ENCODE measurements at places on chromosomes 7 and 10.

GRCh38 chr7:67512481-67512880, 515.8 kb downstream of the TYW1 start:
- DNase-seq, result no peak

DNA sequence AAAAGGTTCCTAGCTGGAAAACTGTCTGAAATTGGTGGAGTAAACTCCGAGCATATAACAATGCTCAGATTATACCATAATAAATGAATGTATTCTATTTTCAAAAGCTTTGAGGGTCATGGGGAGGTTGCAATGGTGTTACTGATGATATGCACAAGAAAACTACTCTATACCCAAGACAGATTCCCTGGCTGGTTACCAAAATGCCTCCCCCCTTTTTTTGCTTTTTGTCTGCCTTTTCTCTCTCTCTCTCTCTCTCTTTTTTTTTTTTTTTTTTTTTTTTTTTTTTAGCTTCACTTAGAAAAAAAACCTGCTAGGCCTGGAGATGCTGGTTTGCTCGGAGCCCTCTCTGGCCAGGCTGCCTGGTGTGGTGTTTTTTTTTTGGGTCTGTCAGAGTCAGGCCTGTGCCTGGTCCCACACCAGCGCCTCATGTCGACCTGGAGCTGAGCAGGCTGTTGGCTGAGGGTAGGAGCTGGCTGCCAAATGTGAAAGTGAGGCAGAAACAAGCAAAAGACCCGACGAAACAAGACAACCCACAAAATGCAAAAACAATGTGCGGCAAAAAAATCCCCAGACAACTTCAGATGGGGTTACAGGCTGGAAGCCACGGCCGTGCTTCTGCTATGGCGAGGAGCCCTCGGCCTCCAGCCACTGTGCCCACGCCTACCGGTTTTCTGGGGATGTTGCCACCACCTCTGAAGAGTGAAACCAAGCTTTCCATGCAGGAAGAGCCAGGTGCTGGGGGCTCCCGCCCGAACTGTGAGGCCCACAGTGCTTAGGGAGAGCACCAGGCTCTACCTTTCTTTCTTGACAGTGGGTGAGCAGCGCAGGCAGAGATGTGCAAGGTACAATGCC, 59.9 kb upstream of the EFCAB10 start:
- DNase-seq, result no peak

- no peak for DNase-seq
Observed at GRCh38 chr10:132911786-132912097, 30.6 kb downstream of the CFAP46 start.

GRCh38 chr10:69220507-69220906, 375 bp downstream of the HKDC1 start:
- no peak for DNase-seq

GRCh38 chr10:122543676-122544445, 16.7 kb upstream of the DMBT1 start:
- DNase-seq, result no peak

- DNase-seq, result no peak
Observed at GRCh38 chr7:35019179-35019729, 18.0 kb downstream of the DPY19L1 start.

DNA sequence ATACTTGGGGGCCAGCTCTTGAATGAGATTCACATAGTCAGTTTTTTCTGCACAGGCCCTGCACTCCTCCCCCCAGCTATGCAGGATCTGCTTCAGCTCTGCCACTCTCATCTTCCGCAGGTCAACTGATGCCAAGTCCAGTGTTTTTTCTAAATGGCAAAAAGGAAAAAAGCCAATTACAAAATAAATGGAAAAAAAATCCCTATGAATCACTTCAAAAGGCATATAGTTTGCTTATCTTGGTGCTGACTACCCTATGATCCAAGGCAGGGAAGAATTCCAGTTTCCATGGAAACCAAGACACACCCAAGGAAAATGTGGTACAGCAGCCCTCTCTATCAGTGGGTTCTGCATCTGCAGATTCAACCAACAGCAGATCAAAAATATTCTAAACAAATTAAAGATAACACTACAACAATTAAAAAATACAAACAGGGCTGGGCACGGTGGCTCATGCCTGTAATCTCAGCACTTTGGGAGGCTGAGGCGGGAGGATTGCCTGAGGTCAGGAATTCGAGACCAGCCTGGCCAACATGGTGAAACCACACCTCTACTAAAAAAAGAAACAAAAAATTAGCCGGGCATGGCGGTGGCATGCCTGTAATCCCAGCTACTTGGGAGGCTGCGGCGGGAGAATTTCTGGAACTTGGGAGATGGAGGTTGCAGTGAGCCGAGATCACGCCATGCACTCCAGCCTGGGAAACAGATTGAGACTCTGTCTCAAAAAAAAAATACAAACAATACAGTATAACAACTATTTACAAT, 17.6 kb downstream of the CDNF start:
- DNase-seq, result peak; percentile 70

GRCh38 chr7:55191926-55192692, 173.0 kb upstream of the LANCL2 start:
- peak; percentile 14 for DNase-seq

DNA sequence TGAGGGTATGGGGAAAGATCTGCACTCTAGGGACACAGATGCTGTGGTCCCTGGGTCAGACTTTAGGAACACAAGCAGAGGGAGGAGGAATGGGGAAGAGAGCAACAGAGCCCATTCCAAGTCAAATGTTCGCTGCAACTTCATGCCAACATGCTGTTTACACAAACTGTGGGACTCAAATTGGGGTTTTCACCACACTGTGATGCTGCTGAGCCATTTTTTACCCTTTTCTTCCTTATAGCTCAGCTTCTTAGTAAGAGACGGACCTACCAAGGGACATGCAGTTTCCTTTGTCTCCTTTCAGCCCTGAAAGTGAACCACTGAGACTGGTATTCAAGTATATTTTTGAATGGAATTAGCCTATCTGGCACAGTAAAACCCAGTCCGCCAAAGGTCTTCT, 64.3 kb upstream of the AGK start:
- no peak for DNase-seq

DNA sequence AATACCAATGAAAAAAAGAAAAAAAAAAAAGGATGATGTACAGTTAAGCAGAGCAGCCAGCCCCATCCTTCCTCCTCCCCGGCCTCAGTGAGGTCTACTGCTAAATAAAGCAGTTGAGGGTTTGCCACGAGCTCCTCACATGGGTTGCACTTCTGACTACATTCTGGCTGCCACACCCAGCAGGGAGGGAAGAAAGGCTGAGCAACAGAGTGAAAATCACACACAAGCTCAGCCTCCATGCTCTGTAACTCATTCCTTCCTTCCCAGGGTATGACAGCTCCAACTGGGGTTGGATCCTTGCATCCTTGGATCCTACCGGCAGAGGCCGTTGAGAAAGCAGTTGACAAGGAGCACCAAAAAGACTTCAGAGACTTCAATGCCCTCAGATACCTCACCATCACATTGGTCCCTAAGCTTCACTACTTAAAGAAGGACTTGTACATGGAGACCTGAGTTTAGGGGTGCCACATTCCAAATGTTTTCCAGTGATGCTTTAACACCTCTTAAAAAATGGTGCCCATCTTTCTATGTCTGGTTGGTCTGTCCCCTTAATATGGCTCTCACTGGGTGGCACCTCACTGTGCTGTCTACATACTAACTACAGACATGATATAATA, 52.9 kb upstream of the PIK3CG start:
- no peak for DNase-seq

DNA sequence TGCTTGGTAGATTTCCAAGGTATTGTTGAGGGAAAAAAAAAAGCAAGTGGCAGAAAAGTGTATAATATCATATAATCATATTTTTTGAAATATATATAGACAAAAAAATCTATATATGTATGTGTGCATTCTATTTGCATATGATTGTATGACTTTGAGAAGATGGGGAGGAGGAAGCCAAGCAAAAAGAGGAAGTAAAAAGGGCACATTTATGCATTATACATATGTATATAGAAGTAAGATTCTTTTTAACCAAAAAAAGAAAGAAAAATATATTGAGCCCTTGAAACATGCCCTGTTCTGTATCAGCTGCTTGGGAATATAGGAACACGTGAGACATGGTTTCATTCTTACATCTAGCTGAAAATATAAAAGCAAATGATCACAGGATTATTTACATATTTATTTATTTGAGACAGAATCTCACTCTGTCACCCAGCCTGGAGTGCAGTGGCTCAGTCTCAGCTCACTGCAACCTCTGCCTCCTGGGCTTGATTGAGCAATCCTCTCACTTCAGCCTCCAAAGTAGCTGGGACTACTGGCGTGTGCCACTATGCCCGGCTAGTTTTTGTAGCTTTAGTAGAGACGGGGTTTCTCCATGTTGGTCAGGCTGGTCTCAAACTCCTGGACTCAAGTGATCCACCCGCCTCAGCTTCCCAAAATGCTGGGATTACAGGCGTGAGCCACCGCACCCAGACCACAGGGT, 18.0 kb upstream of the SLF2 start:
- no peak for DNase-seq

GRCh38 chr10:3898821-3899220, 113.8 kb upstream of the KLF6 start:
- DNase-seq, result no peak

DNA sequence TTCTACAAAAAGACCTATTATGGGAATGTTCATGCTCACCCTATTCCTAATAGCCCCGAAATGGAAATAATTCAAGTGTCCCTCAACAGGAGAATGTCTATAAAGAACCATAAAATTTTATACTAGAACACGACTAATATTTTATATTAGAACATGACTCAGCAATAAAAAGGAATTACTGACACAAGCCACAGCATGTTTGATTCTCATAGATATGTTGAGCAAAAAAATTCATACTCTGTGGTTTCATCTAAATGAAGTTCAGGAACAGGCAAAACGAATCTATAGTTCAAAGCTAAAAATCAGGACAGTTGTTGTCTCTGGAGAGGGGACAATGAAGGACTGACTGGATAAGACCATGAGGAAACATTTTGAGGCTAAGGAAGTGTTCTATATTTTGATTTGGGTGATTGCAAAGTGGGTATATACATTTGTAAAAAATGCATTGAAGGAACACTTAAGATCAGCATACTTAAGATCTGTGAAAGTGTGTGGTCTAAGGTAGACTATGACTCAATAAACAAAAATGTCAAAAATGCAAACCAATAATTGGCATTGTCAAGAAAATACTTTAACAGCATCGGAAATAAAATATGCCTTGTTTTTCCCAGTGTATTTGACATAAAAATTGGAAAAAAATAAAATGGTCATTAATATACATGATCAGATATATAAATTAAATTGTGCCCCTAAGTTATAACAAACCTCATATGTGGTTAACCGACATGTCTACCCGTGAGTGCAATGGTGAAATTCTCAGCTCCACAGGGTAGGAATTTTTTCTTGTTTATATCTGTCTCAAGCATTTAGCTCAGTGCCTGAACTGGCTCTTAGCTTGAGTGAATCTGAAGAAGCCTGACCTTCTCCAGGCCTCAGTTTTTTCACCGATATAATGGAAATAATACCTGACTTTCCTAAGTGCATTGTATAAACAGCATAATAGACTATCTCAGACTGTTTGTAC, 124.9 kb upstream of the CTTNBP2 start:
- no peak for DNase-seq

GRCh38 chr7:67882843-67883242, 886.2 kb downstream of the TYW1 start:
- DNase-seq, result no peak
